CD4-positive, CD25-positive, alpha-beta regulatory T cell (primary cell): ENCODE measurements at places on chromosomes 2 and 18. TPM values are rescaled to one million over a fixed set of nuclear protein-coding genes. Genes with fewer than 3 reads are reported as not detected.

GRCh38 chr2:159712929-159713420 is 669 bp downstream of the MARCHF7 start:
- no peak for DNase-seq
- H3K36me3 ChIP-seq: peaks cover 25% of the 10 kb centered on the region
- H3K27me3 ChIP-seq: no peaks in the 10 kb centered on the region
- peak overlapping the region; percentile 96 for H3K27ac ChIP-seq

The KCNK3 gene
- not detected for polyA plus RNA-seq

The KLHL14 gene
- not detected for polyA plus RNA-seq

- H3K4me3 ChIP-seq: no peak overlapping the region
- no peak overlapping the region for H3K27ac ChIP-seq
- peaks cover 13% of the 10 kb centered on the region for H3K4me1 ChIP-seq
- peaks cover 2% of the 10 kb centered on the region for H3K36me3 ChIP-seq
- H3K27me3 ChIP-seq: no peaks in the 10 kb centered on the region
- DNase-seq: no peak
Observed at GRCh38 chr2:119782308-119783027, 22.7 kb downstream of the PTPN4 start.

The KLHL41 gene
- 0.08 TPM for polyA plus RNA-seq

DNA sequence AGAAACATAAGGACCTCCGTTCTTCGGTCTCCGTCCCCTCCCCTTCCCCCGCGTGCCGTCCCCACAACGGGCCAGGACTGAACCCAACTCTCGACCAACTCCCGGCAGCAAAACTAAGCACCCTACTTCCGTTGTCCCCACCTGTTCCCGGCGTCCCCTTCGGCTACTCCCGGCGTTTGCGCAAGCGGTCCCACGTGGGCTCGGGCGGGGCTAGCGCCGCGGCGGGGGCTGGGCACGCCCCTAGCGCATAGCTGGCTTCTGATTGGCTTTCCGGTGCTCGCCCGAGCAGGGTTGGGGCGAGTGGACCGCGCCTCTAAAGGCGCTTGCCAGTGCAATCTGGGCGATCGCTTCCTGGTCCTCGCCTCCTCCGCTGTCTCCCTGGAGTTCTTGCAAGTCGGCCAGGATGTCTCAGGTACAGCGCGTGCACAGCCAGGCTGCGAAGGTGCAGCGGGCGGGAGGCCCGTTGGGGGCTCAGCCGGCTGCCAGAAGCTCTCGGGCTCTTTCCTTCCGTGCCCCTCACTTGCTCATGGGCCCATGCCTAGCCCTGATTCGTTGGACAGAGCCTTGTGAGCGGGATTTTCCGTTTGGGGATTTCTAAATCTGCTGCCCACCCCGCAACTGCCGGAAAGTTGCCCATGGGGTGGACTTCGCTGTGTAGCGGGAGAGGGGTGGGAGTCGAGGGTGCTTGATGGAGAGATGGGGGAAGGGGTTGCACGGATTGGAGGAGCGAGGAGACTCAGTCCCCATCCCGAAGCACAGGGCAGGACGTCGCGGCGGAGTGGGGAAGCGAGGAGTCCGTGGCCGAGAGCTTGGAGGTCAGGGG is at the start of the genes C2orf76 and DBI:
Gene C2orf76 (minus strand): TSS at position 186 of the 823 bp plus-strand sequence. CDS start 26,875 bp downstream, outside the sequence.
Gene DBI (plus strand): TSS at position 329 of the 823 bp plus-strand sequence. CDS start 75 bp downstream, at position 404.
- H3K36me3 ChIP-seq: peaks cover 30% of the 10 kb centered on the region
- H3K4me1 ChIP-seq: peaks cover 37% of the 10 kb centered on the region
- H3K27ac ChIP-seq: peak within 1 kb of the TSS; percentile 79
- no peaks in the 10 kb centered on the region for H3K27me3 ChIP-seq

DNA sequence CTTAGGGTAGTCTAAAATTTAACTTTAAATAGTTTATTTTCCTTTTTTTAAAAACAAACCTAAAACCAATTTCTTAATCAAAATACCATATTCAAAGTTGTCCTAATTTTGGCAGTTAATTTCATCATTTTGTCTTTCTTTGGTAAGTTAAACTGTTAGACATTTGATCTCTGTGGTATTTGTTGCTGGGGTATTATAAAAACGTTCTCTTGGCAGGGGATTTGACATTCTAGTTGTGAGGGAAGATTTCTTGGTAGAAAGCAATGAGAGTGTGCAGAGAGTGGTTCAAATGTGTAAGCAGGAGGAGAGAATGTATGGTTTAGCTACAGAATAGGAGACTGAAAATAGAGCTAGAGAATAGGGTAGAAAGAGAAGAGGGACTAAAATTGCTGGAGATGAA is 14.6 kb downstream of the GULP1 start:
- no peak overlapping the region for H3K27ac ChIP-seq
- no peak for DNase-seq
- H3K4me3 ChIP-seq: no peak overlapping the region
- H3K4me1 ChIP-seq: no peaks in the 10 kb centered on the region
- H3K27me3 ChIP-seq: no peaks in the 10 kb centered on the region

- H3K36me3 ChIP-seq: no peaks in the 10 kb centered on the region
- no peak overlapping the region for H3K4me3 ChIP-seq
- H3K27ac ChIP-seq: no peak overlapping the region
- H3K27me3 ChIP-seq: peaks cover 6% of the 10 kb centered on the region
- no peaks in the 10 kb centered on the region for H3K4me1 ChIP-seq
Observed at GRCh38 chr2:201807452-201807999, 1.2 kb downstream of the CDK15 start.

GRCh38 chr2:145655165-145655765 is 1135.3 kb upstream of the ZEB2 start:
- H3K27me3 ChIP-seq: no peaks in the 10 kb centered on the region
- no peak overlapping the region for H3K4me3 ChIP-seq
- no peak overlapping the region for H3K27ac ChIP-seq
- H3K4me1 ChIP-seq: no peaks in the 10 kb centered on the region
- no peaks in the 10 kb centered on the region for H3K36me3 ChIP-seq

GRCh38 chr18:37869051-37869450 is 303.5 kb upstream of the CELF4 start:
- no peak overlapping the region for H3K27ac ChIP-seq
- no peaks in the 10 kb centered on the region for H3K27me3 ChIP-seq
- no peak overlapping the region for H3K4me3 ChIP-seq
- no peaks in the 10 kb centered on the region for H3K4me1 ChIP-seq

GRCh38 chr18:69494841-69495240 is 94.2 kb downstream of the DOK6 start:
- no peak overlapping the region for H3K4me3 ChIP-seq
- H3K36me3 ChIP-seq: no peaks in the 10 kb centered on the region
- no peaks in the 10 kb centered on the region for H3K4me1 ChIP-seq
- no peak overlapping the region for H3K27ac ChIP-seq

DNA sequence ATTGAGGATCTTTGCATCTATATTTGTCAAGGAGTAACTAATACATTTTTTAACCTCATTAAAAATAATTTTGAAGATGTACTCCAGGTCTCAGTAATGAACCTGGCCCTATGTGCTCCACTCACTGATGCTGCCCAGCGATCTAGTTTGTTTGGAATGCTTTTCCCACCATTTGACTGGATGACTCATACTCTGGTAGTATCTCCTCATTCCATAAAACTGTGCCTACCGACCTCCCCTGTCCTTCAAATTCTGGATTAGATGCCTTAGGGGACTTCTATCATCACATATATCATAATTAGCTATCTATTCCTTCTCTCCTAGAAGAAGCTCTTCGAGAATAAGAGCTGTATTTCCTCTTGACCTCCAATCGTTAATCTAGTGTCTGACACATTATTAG is 83.8 kb downstream of the FAM117B start:
- no peak overlapping the region for H3K27ac ChIP-seq
- no peaks in the 10 kb centered on the region for H3K27me3 ChIP-seq
- peaks cover 4% of the 10 kb centered on the region for H3K4me1 ChIP-seq
- DNase-seq: no peak
- no peak overlapping the region for H3K4me3 ChIP-seq

DNA sequence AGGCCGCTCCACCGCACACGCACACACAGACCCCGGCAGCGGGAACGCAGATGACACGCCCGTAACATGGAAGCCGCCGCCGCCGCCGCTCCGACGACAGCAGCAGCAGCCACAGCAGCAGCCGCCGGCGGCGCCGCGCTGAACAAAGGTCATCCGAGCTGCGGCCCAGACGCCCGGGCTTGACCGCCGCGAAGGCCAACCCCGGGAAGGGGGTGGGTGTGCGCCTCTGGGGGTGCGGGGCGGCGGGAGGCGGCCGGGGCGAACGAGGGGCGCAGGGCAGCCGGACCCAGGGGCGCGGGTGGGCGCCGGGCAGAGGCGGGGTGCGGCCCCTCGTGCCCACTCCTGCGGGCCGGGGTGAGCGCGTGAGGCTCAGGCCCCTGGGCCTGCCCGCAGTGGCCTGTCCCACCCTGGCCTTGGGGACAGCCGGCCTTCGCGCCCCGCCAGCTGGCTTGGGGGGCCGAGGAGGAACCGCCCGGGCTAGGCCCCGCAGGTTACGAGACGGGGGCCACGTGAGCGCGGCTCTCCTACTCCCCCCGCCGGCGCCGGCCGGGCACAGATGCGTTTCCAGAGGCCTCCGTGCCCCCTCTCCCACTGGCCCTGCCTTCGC is 1.0 kb upstream of the ZNF532 start:
- peak overlapping the region; percentile 24 for H3K27ac ChIP-seq
- peaks cover 3% of the 10 kb centered on the region for H3K36me3 ChIP-seq
- peak; percentile 42 for DNase-seq
- H3K4me3 ChIP-seq: no peak overlapping the region

GRCh38 chr18:22504251-22505030 is 86.7 kb upstream of the CTAGE1 start:
- DNase-seq: no peak
- H3K27me3 ChIP-seq: no peaks in the 10 kb centered on the region
- no peaks in the 10 kb centered on the region for H3K4me1 ChIP-seq
- H3K27ac ChIP-seq: no peak overlapping the region
- no peak overlapping the region for H3K4me3 ChIP-seq
